Heart right ventricle (tissue), 16 donors: ENCODE measurements at places on chromosomes 13 and 19. TPM values are rescaled to one million over a fixed set of nuclear protein-coding genes. Genes with fewer than 3 reads are reported as not detected.

- H3K4me3 ChIP-seq, result no peak overlapping the region
- peaks cover under 1% of the 10 kb centered on the region for H3K4me1 ChIP-seq
- H3K27me3 ChIP-seq, result no peaks in the 10 kb centered on the region
- H3K36me3 ChIP-seq, result no peaks in the 10 kb centered on the region
Measured at GRCh38 chr13:94232956-94233355, 246.5 kb downstream of the DCT start.

The HSPB6 gene
- total RNA-seq, result 448 TPM

The GGN gene
- not detected for total RNA-seq

The LRRC63 gene
- total RNA-seq, result not detected
